ENCODE measurements at places on chromosomes 1 and 21. TPM values are rescaled to one million over a fixed set of nuclear protein-coding genes. Genes with fewer than 3 reads are reported as not detected.

DNA sequence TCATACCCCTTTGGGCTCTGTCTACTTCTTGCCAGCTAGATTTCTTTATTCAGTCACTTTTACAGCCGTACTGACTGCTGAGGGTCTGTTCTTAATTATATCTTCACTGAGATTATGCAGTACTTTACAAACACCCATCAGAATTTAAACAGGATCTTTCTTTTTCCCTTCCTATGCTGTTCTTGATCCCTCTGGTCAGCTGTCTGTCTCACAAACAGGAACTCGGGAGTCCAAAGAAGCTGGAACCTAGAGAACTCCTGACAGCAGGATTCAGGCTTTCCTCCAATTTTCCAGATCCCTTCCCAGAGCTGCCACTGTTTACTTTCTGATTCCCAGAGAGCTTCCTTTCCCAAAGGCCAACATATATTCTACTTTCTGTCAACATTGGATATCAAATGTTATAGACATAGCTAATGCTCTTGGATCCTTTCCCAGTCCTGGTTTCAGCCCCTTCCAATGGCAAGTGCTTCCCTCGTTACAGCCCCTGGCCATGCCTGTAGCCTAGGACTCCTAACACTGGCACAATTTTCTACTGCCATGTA is 59.5 kb downstream of the ATP2B4 start:
- no peak for DNase-seq

GRCh38 chr1:168285521-168285790 is 4.8 kb downstream of the TBX19 start:
- no peak for DNase-seq

DNA sequence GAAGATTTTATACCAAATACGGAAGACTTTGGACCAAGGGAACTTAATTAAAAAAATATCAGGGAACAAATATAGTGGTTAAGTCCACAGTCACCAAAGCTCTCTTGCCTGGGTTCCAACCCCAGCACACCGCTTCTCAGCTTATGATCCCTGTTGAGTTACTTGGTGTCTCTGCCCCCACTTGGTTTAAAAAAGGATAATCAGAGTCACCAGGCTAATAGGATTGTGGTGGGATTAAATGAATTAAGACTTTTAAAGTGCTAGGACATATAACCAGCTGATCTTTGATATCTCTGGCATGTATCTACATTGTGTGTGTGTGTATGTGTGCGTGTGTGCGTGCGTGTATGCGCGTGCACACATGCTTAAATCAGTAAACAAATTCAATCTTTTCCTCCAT is 474.7 kb upstream of the DAB1 start:
- no peak for DNase-seq

- no peak for DNase-seq
These were observed 32.7 kb downstream of the ECE1 start for GRCh38 chr1:21257431-21258135.

- DNase-seq: peak; percentile 81
These were observed 99.4 kb downstream of the GIPC2 start for GRCh38 chr1:78145105-78145580.

DNA sequence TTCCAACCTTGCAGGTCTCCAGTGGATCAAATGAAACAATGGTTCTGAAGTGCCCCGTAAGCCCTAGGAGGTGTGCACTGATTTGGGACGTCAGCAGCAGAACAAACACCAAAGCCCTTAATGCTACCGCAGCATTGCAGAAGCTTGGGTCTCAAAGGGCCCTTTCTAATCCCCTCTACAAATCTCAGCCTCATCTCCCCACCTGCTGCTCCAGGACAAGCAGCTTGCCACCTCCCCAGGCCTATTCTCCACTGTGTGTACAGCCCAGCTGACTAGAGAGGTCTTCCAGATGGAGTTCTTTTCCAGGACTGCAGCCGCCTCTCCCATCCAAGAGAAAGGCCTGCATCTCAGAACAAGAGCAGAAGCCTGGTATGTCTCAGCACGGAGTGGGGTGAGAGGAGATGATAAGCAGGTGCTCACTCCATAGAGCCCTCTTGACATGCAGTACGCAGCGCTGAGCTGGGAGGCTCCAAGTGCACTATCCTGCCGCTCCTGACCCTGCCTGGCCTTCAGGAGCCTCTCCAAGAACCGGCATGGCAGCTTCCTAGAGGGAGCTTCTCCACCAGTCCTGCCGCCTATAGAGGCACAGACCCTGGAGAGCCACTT is 46.3 kb downstream of the MRPL37 start:
- DNase-seq: no peak

DNA sequence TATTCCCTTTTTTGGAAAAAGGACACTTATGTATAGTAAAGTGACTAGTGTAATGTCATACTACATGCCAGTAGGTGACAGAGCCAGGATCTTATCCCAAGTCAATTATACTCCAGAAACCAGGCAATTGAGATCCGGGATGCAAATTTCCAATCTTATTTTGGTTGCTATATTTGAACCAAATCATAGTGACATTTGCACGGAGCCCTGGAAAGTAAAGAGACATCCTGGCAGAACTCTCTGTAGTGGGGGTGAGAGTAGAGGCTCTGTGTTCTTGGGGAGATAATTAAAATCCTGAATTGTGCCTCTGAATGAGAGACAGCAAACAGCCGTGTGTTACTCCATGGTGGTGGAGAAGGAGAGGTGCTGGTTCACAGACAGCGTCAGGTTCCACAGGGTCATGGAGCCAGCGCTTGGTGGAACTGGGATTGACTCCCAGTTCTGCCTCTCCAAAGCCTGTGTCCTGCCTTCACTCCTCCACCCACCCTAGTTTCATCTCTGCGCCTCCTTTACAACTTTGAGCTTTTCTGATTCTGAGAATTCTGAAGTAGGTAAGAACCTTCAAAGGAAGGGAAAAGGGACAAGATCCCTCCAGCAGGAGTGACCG is 432.3 kb downstream of the PTPRU start:
- DNase-seq: no peak

GRCh38 chr1:64861611-64862010 is 104.7 kb downstream of the JAK1 start:
- peak; percentile 2 for DNase-seq

DNA sequence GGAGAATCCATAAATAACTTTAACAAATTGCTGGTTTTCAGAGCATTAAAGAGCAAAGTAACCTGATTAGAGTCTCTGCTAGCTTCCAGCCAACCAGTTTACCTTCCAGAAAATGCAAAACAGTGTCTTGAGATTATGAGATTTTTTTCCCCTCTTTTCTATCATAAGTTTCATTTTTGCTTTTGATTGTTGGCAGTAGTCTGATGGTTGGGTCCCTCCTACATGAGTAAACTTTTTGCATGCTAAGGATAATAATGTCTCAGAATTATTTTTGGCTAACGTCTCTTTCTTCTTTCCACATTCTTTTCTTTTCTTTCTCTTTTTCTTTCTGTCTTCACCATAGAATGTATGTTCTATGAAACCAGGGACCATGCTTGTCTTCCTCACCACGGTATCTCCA is 6.3 kb upstream of the ADAMTS5 start:
- DNase-seq: no peak

- no peak for DNase-seq
These were observed 294.0 kb upstream of the C1orf87 start for GRCh38 chr1:60367532-60367931.

- DNase-seq: no peak
These were observed 33.5 kb downstream of the SCAF4 start for GRCh38 chr21:31698461-31698860.

- DNase-seq: no peak
These were observed 1.1 kb upstream of the SETDB1 start for GRCh38 chr1:150925080-150925479.

- DNase-seq: no peak
These were observed 1.1 kb downstream of the SPSB1 start for GRCh38 chr1:9293533-9294404.

DNA sequence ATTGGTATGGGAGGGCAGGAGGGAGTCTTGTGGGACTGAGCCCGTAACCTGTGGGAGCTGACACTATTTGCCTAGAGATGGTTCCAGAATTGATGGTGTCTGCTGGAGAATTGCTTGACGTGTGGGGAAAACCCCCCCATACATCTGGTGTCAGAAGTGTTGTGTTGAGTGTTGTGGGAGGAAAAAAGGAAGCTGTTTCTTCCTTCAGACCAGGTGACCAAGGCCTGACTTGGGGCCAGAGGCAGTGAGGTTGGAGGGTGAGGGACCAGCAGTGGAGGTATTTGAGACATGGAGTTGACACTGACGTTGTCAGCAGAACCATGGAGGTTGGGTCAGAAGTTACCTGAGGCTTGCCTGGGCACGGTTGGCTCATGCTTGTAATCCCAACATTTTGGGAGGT is 8.3 kb downstream of the SHISAL2A start:
- DNase-seq: no peak

DNA sequence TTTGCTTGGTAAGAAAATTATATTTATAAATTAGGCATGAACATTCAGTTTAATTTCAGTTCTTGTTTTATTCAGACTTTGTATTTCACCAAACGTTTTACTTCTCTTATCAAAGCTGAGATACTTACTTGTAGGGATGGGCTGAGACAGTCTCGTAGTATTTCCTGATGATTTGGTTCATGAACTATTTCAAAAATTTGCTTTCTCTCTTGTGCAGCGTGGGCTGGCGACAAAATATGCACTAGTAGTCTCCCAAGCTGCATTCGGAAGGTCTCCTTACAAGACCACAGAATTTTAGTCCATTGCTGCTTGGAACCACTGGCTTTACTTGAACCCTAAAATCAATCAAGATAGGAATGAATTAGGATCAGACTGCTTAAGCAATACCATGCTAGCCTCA is 91.7 kb upstream of the GNG4 start:
- no peak for DNase-seq

DNA sequence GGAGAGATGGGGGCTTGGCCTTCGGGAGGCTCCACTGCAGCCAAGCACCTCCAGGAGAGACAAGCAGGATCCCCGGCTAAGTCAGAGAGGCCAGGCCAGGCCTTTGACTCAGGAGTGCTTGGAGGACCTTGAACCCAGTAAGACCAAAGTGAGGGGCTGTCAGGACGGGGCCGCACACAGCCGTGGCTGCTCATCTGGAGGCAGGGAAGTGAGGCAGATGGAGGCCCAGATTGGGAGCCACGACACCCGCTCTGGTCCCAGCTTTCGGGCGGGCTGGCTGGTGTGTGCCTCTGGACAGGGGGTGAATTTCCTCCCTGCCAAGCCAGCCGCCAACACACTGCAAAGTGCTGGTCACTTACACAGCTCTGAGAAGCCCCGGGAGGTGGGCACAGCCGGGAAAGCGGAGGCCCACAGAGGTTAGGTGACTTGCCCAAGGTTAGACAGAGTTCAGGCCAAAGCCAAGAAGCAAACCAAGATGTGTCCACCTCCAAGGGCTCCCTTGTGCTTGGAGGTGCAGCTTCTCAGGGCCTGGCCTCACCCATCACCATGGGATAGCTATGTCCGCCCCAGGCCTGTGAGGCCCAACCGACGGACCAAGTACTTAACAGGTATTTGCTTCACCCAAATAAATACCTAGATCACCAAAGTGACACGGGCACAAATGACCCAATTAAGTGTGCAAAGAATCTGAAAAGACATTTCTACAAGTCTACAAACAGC is 58.3 kb downstream of the CHD5 start:
- DNase-seq: no peak

DNA sequence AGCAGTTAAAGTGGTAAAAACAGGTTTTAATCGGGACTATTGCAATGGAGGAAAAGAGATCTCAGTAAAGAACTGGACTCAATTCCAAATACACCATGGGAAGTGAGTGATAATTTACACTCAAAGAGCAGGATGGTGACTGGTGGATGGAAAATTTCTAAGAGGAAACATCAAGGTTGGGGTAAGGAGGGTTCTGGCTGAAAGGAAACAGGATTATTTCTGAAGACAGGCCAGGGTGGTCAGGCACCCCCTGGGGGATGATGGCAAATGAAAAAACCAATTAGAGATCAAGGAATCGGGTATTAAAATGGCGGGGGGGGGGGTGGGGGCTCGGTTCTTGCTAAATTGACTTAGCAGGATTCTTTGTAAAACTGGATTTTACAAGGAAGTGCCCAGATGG is 12.3 kb upstream of the HSD11B1 start:
- no peak for DNase-seq

DNA sequence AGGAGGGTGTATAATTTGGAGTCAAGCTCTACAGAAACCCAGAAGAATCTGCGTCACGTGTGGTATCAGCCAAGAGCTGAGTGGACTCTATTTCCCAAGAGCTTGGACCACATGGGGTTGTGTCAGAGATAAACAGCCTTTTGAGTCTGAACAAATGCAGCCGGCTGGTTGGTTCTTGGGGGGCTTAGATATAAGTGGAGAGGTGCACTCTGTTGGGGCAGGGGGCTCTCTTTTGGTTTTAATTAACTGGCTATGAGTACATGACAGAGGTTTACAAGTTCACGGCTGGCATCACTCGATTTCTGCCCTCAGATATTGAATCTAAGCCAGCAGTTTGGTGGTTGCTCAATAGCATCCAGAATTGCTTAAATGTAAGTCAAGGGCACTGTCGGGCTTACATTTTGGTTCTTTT is 501 bp upstream of the MRAP start:
- no peak for DNase-seq

C1orf50 gene
- 1.8 TPM for total RNA-seq

IVL gene
- not detected for total RNA-seq

AK5 gene
- total RNA-seq: 0.11 TPM

NCAM2 gene
- 5.2 TPM for total RNA-seq

APOBEC4 gene
- not detected for total RNA-seq

C8B gene
- total RNA-seq: not detected

OR6P1 gene
- total RNA-seq: not detected

TMEM269 gene
- not detected for total RNA-seq

ANKRD34A gene
- 1.2 TPM for total RNA-seq

Data from SK-MEL-5 (cell line).